Osteoblast (primary cell): ENCODE measurements at places on chromosomes 13 and 19.
A peak's percentile ranks its signal among the peaks of the same experiment; 100 is the strongest.

- DNase-seq, result no peak
These were observed 36.2 kb upstream of the ATP12A start for GRCh38 chr13:24644036-24644435.

GRCh38 chr19:37217480-37217774 lies 587 bp upstream of the ZNF383 start:
- DNase-seq, result no peak

DNA sequence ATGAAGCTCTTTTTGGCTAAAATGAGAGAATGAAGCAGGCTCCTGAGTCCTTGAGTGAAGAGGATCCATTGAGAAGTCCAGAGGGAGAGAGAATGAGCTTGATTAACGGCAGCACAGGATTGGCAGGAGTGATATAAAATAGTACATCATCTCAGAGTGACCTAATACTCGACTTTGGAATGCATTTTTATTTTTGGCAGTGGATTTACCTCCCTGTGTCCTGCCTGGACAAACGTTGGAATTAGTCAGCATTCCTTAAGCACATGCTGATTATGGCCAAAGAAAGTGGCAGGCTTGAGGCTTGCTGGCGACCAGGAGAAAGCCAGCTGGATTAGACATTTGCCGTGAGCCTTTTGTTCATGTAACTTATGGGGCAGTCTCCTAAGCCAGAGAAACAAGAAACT lies 22.9 kb downstream of the LRCH1 start:
- no peak for DNase-seq

DNA sequence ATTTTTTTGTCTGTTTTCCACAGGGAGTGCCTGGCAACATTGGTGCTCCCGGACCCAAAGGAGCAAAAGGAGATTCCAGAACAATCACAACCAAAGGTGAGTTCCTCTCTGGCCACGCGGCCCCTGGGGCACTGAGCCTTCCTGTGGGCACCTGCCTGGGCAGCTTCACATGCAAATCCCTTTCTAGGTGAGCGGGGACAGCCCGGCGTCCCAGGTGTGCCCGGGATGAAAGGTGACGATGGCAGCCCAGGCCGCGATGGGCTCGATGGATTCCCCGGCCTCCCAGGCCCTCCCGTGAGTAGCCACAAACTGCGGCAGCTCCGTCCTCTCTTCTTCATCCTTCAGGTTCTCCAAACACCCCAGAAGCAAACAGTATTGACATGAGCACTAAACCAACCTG lies 99.4 kb downstream of the RAB20 start:
- no peak for DNase-seq

DNA sequence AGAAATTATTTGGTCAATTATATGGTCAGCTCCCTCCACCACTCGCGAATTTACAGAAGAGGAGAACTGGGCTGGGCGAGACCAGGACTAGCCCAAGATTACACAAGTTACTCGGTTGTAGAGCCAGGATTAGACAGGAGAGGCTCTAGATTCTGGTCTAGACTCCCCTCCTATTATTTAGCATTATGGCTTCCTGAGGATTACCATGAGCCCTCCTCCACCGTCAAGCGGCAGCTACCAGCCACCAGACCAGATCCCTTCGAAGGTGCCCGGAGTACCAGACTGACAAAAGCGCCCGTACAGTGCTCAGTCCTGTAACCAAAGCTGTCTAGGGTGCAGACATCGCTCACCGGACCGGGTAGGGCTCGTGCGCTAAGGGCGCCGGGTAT lies 497 bp upstream of the MLNR start:
- peak; percentile 90 for DNase-seq

- DNase-seq, result peak; percentile 71
These were observed 2.0 kb upstream of the VPS36 start for GRCh38 chr13:52452470-52452869.

- DNase-seq, result no peak
These were observed 368.0 kb upstream of the SGCG start for GRCh38 chr13:22812793-22813192.

DNA sequence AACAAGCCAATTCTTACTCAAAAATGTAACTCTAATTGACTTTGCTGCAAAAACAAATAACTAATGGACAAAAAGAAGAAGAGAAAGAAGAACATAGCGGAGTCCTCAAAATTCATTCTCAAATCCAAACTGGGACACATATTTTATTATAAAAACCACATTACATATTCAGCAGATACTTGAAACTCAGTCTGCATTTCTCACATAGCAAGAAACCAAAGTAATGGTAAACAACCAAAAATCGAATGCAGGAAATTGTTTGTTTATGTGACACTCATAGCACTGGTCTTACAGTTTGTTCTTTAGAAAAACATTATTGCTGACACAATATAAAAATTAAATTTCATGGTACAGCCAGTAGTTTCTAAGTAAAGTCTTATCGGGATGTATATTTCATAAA lies 789.8 kb downstream of the SLITRK6 start:
- no peak for DNase-seq

DNA sequence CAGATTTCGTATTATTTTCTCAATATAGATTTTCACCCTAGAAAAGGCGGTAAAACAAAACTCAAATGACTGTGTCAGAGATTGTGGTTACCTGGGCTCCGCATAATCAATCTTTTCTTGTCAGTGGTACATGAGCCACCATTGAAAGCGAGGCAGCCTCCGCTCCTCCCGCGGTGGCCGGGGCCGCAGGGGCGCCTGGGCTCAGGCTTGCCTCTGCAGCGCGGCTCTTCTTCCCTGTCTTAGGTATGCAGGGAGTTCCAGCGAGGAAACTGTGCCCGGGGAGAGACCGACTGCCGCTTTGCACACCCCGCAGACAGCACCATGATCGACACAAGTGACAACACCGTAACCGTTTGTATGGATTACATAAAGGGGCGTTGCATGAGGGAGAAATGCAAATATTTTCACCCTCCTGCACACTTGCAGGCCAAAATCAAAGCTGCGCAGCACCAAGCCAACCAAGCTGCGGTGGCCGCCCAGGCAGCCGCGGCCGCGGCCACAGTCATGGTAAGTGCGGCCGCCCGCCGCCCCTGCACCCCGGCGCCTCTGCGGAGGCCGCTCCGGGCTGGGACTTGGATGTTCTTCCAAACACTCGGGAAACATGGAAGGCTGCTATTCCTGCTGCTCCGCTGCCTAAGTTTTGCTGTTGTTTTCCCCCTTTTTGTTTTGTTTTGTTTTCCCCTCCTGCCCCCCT lies 87.3 kb upstream of the RAP2A start:
- DNase-seq, result no peak

- no peak for DNase-seq
These were observed 3.6 kb downstream of the ZNF507 start for GRCh38 chr19:32349051-32349450.

GRCh38 chr13:23858546-23858945 lies 30.7 kb downstream of the MIPEP start:
- DNase-seq, result no peak

- no peak for DNase-seq
These were observed 112.4 kb upstream of the TRPC4 start for GRCh38 chr13:37981932-37982331.
